ENCODE measurements at places on chromosomes 2 and 18. TPM values are rescaled to one million over a fixed set of nuclear protein-coding genes. Genes with fewer than 3 reads are reported as not detected.

Gene GBX2
- 2.9 TPM for total RNA-seq

Gene SLC30A3
- not detected for total RNA-seq

Gene REG1A
- not detected for total RNA-seq

Gene IL1F10
- total RNA-seq, result not detected

Gene PPIG
- 21.1 TPM for total RNA-seq

Gene RNF152
- not detected for total RNA-seq

Gene KIDINS220
- 17.8 TPM for total RNA-seq

Gene SLC5A7
- not detected for total RNA-seq

Gene DSEL
- 1.3 TPM for total RNA-seq

Gene MC2R
- total RNA-seq, result not detected

Gene SERPINB7
- 3.4 TPM for total RNA-seq

Gene ABCG5
- 0.14 TPM for total RNA-seq

Gene IL36A
- total RNA-seq, result not detected

Gene LRP1B
- not detected for total RNA-seq

Gene NT5C1B
- total RNA-seq, result not detected

Gene TEX261
- total RNA-seq, result 33.2 TPM

Measured in Caki2 (cell line).